GM23248 (cell line): ENCODE measurements at places on chromosomes 5 and 9. TPM values are rescaled to one million over a fixed set of nuclear protein-coding genes. Genes with fewer than 3 reads are reported as not detected.

HMCN2 gene
- total RNA-seq = not detected in 2 replicates

TYRP1 gene
- not detected in 2 replicates for total RNA-seq

ST8SIA4 gene
- total RNA-seq = under 0.01 TPM in 1 of 2 replicates, not detected in the other

GARIN3 gene
- not detected in 2 replicates for total RNA-seq

SLC6A3 gene
- not detected in 2 replicates for total RNA-seq

EPB41L4A gene
- total RNA-seq = 0.11 and 1.8 TPM in 2 replicates

ASB6 gene
- 22.9 and 24.9 TPM in 2 replicates for total RNA-seq

GRCh38 chr5:66812291-66812690 is 216.1 kb downstream of the MAST4 start:
- DNase-seq = no peak
- H3K27ac ChIP-seq = no peak overlapping the region
- H3K27me3 ChIP-seq = no peaks in the 10 kb centered on the region
- H3K36me3 ChIP-seq = no peaks in the 10 kb centered on the region
- H3K4me3 ChIP-seq = no peak overlapping the region
- H3K4me1 ChIP-seq = no peaks in the 10 kb centered on the region

GRCh38 chr9:6007770-6008168 is 7.7 kb downstream of the RANBP6 start:
- no peaks in the 10 kb centered on the region for H3K27me3 ChIP-seq
- H3K4me3 ChIP-seq = peak overlapping the region; percentile 91
- peaks cover 18% of the 10 kb centered on the region for H3K36me3 ChIP-seq
- H3K4me1 ChIP-seq = peaks cover 15% of the 10 kb centered on the region

- DNase-seq = no peak
- peaks cover under 1% of the 10 kb centered on the region for H3K4me1 ChIP-seq
- no peaks in the 10 kb centered on the region for H3K27me3 ChIP-seq
Measured at GRCh38 chr5:111242606-111243005, 18.4 kb downstream of the CAMK4 start.

GRCh38 chr5:164204338-164204946 is 699.0 kb downstream of the MAT2B start:
- peak; percentile 52 for DNase-seq
- no peak overlapping the region for H3K27ac ChIP-seq
- no peaks in the 10 kb centered on the region for H3K27me3 ChIP-seq
- H3K4me3 ChIP-seq = no peak overlapping the region
- H3K4me1 ChIP-seq = no peaks in the 10 kb centered on the region

DNA sequence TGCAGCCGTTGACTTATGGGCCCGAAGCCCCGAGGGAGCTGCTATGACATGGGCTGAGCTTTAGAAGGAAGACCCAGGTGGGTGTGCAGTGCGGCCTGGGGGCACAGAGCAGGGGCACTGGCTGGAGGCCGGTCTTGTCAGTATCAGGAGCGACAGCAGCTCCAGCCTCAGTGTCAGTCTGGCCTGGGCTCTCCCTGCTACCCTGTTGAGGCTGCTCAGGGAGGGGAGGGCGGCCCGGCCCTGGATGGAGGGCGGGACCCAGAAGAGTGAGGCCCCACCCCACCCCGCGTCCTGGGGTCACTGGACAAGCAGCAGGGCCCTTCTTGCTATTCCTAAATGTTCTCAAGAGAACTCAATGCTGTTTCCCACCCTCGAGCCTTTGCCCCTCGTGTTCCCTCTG is 18.0 kb downstream of the GFI1B start:
- no peaks in the 10 kb centered on the region for H3K4me1 ChIP-seq
- no peak overlapping the region for H3K27ac ChIP-seq
- no peaks in the 10 kb centered on the region for H3K36me3 ChIP-seq
- DNase-seq = no peak
- no peak overlapping the region for H3K4me3 ChIP-seq
- peaks cover 17% of the 10 kb centered on the region for H3K27me3 ChIP-seq

- H3K36me3 ChIP-seq = no peaks in the 10 kb centered on the region
- H3K27me3 ChIP-seq = no peaks in the 10 kb centered on the region
- DNase-seq = no peak
- no peak overlapping the region for H3K4me3 ChIP-seq
- H3K27ac ChIP-seq = no peak overlapping the region
- H3K4me1 ChIP-seq = peaks cover 1% of the 10 kb centered on the region; the same call in 1 of the 2 replicates
Measured at GRCh38 chr5:15785531-15785981, 285.6 kb downstream of the FBXL7 start.

- H3K36me3 ChIP-seq = no peaks in the 10 kb centered on the region
- DNase-seq = peak; percentile 32
- H3K27ac ChIP-seq = no peak overlapping the region
- H3K4me3 ChIP-seq = no peak overlapping the region
- H3K27me3 ChIP-seq = peaks cover 13% of the 10 kb centered on the region
Measured at GRCh38 chr9:134231330-134231745, 67.0 kb upstream of the RNU6ATAC start.

DNA sequence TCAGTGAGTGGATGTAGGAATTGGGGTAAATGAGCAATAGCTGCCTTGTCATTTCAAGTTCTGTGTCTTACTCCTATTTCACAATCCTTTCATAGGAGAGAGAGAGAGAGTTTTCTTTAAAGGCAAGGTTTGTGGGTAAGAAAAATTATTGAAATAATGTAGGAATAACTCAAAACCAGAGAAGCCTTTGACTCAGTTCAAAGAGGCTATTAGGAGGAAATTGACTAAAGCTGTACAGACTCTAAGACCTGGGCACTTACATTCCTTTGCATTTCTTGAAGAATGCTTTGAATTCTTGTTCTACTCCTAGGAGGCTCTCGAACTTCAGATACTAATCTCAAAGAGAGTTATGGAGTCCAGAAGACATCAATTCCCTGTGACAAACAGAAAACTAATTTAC is 257.1 kb downstream of the FBXL7 start:
- peak overlapping the region; percentile 26 for H3K4me3 ChIP-seq
- no peaks in the 10 kb centered on the region for H3K27me3 ChIP-seq
- H3K36me3 ChIP-seq = no peaks in the 10 kb centered on the region
- peak overlapping the region; percentile 48 for H3K27ac ChIP-seq

DNA sequence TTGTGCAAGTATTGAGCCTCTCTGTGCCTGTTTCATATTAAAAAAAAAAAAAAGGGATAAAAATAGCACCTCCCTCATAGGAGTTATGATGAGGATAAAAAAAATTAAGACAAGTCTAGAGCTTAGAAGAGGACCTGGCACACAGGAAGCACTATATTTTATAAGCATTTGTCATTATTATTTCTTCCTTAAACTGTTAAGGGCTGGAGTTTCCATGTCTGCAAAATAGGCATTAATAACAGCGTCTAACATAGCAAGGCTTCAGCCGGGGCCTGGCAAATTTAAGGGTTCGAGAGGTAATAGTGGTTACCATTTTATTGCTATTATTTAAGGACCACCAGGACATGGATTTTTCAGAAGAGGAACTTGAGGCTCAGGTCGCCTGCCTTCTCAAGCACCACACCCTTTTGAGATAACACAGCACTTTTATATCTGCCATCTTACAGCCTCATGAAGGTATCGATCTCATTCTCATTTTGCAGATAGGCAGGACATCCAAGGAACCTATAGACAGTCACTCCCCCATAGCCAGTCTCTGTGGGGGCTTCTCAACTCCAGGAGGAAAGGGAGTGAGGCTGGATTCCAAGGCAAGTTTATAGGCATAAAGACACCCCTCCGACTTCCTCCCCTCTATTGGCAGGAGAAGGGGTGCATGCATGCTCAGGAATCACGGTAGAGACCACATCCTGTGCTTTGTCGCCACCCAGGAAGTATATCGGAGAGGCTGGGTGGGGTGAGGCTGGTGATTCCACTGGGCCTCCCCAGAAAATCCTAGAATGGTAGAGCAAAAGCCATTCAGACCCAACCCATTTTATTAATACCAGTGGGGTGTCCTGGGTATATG is 2.4 kb downstream of the ANXA6 start:
- H3K27ac ChIP-seq = peak overlapping the region; percentile 66
- peak overlapping the region; percentile 91 for H3K4me3 ChIP-seq
- H3K36me3 ChIP-seq = no peaks in the 10 kb centered on the region; the same call in 1 of the 2 replicates
- DNase-seq = peak; percentile 43
- H3K4me1 ChIP-seq = peaks cover 45% of the 10 kb centered on the region

GRCh38 chr9:117671468-117671867 is 32.7 kb upstream of the TLR4 start:
- H3K36me3 ChIP-seq = no peaks in the 10 kb centered on the region
- no peak overlapping the region for H3K27ac ChIP-seq
- no peaks in the 10 kb centered on the region for H3K27me3 ChIP-seq
- H3K4me1 ChIP-seq = peaks cover 22% of the 10 kb centered on the region

GRCh38 chr5:19175776-19176570 is 812.0 kb downstream of the CDH18 start:
- H3K27me3 ChIP-seq = no peaks in the 10 kb centered on the region
- H3K36me3 ChIP-seq = no peaks in the 10 kb centered on the region
- no peaks in the 10 kb centered on the region for H3K4me1 ChIP-seq
- H3K4me3 ChIP-seq = no peak overlapping the region
- H3K27ac ChIP-seq = no peak overlapping the region
- no peak for DNase-seq

- no peak overlapping the region for H3K27ac ChIP-seq
- H3K4me1 ChIP-seq = no peaks in the 10 kb centered on the region
- no peaks in the 10 kb centered on the region for H3K36me3 ChIP-seq
- H3K4me3 ChIP-seq = no peak overlapping the region
Measured at GRCh38 chr9:96158909-96159575, 142.9 kb downstream of the HSD17B3 start.
